Bronchus fibroblast of lung (primary cell): ENCODE measurements at places on chromosomes 16 and 17. TPM values are rescaled to one million over a fixed set of nuclear protein-coding genes. Genes with fewer than 3 reads are reported as not detected.

AURKB gene
- 89.8 and 108 TPM in 2 replicates for total RNA-seq

KIF18B gene
- 25.2 and 25.4 TPM in 2 replicates for total RNA-seq

FOXO3B gene
- 6.1 and 7.3 TPM in 2 replicates for total RNA-seq

CEP295NL gene
- 0.30 and 0.34 TPM in 2 replicates for total RNA-seq

C16orf92 gene
- total RNA-seq, result not detected in 2 replicates

TMEM98 gene
- 115 and 139 TPM in 2 replicates for total RNA-seq
